ENCODE measurements at places on chromosomes 16 and 17.

DNA sequence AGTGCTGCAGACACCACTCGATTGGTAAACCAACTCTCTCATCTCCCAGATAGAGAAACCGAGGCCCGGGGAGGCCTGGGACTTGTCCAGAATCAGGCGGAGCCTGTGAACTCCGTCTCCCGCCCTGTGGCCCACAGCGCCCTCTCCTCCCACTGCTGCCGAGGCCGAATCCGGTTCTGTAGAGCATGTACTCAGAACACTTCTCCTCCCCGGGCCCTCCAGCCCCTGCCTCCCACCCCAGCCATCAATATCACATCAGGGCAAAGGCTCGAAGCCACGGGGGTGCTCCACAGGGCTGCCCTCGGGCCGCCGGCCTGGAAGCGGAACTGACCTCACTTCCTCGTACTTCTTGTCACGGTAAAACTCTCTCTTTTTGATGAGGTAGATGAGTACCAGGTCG lies 13.0 kb downstream of the EMC6 start:
- DNase-seq: no peak

DNA sequence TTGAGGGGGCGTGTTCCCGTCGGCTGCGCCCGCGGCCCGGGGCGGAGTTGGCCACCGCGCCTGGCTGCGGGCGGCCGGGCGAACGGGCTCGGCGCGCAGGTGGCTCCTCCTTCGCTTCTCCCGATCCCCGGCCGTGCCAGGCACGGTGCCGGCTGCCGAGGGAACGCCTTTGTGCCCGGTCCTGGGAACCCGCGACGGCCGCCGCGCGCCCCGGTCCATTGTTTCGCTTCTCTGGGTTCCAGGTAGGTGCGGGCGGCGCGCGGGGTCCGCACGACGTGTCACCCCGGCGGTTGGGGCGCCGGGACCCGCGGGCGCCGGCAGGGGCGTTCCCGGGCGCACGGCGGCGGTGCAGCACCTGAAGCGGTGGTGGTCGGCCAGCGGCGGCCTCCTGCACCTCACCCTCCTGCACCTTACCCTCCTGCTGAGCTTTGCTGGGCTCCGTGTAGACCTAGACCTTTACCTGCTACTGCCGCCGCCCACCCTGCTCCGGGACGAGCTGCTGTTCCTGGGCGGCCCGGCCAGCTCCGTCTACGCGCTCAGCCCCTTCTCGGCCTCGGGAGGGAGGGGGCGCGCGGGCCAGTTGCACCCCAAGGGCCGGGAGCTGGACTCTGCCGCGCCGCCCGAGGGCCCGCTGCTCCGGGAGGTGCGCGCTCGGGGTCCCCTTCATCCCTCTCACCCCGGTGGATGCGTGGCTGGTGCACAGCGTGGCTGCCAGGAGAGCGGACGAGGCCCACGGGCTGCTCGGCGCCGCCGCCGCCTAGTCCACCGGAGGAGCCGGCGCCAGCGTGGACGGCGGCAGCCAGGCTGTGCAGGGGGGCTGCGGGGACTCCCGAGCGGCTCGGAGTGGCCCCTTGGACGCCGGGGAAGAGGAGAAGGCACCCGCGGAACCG lies 99.9 kb downstream of the EFCAB13 start:
- no peak for DNase-seq

DNA sequence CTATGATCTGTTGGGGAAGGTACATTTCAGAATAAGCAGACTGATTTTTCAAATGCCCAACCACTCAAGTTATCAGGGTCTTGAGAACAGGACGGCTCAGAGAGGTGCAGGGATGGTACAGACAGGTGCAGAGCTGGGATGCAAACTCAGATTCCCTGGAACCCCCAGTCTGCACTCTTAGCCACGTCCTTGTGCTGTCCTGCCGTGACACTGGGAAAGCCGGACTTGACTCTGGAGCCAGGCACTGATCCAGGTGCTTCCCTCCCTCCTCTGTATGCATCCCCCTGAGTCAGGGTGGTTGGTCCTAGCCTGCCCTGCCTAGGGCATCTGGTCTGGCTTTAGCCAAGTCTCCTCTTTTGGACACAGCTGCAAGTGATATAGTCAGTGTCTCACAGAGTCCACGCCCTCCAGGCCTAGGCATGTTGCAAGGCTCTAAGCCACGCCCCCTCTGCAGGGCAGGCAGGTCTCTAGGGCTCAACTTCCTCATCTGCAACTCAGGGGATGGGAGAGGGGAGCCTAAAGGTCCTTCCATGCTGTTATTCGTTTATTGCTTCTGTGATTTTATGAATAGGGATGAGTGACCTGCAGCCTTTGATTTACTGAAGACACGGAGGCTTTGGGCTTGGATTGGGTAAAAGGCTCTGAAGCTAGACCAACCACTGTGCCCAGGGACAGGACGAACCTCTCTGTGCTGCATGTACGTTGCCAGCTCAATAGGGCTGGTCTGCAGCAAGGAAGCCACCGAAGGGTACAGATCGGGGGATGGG lies 97.3 kb downstream of the SDK2 start:
- no peak for DNase-seq

DNA sequence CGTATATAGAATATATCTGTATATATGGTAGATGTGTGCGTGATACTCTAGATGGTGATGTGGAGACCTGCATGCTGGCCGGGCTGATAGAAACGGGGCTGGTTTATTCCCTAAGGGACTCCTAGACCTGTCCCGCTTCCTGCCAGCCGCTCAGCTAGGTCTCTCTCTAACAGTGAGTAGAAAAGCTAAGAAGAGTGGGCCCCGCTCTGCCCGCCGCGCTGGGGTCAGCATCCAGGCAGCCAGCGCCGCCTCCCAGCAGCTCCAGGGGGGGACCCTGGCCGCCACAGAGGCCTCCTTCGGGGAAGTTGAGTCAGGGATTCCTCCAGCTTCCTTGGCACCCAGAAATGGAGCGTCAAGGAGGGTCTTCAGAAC lies 9.4 kb downstream of the CYGB start:
- DNase-seq: no peak

- no peak for DNase-seq
Measured at GRCh38 chr16:90018297-90018651, 982 bp downstream of the DBNDD1 start.

GRCh38 chr16:13113741-13114140 lies 212.3 kb downstream of the SHISA9 start:
- no peak for DNase-seq

DNA sequence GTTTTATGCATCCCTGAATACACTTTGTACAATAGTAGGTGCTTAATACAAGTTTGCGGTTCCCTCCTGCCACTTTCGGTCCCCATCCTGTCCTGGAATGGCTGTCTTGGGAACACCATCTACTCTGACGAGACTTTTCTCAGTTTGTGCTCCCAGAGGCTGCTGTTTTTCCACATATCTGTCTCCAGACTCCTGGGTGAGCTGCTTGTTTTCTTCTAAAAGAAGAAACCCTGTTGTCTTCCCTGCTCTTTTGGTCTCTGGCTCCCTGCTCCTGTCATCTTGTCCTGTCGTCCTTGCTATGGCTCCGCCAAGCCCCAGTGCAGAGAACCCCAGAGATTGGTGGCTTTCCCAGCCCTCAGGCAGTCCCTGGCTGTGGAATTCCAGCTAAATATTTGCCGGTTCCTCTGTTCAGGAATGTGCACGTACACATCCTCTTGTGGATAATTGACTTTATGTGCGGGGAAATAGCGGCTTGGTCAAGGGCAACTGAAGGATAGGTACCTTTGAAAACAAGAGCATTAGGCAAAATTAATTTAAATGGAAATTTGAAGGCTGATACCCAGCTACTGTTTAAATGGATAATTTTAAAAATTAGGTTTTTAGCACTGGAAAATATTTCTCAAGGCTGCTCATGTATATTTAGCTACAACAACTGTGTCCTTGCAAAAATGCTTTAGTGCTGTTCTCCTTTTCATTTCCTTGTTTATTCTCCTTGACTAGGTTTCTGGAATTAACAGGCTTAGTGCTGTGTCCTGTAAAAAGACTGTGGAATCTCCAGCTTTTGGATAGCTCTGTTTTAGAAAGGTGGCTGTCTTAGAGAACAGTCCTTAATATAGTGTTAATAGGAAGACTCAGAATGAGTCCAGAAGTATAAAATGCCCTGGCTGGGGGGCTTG lies 50.2 kb upstream of the SLC12A3 start:
- no peak for DNase-seq

DNA sequence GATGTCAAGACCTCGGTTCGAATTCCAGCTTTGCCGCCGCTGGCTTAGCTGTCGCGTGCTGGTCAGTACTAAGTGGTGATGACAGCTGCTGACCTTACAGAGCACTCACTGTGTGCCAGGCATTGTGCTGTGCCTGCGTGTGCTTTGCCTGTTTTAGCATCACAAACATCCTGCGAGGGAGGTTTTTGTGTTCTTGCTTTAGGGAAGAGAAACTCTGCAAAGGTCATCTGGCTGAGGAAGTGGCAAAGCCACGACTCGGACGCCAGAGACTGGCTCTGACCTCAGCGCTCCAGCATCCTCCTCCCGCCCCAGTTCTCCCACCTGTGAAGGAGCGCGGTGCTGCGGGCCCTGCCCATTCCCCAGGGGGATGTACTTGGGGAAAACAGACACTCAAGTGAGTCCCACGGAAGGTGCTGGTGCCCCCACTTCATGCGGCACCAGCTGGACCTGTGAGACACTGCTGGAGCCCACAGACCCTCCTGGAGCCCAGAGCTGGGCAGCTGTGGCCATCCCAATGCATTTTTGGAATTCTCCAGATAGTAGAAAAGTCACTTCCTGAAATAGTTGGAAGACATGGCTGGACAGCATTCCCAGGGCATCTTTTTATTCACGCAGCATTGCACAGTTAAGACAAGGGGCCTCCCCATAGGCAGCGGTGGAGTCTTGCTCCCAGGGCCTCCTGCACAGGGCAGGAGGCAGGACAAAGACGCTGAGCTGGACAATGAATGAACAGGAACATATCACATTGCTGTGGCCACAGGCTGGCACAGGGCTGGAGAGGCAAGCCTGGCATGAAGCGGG lies 20.0 kb upstream of the HERPUD1 start:
- no peak for DNase-seq

DNA sequence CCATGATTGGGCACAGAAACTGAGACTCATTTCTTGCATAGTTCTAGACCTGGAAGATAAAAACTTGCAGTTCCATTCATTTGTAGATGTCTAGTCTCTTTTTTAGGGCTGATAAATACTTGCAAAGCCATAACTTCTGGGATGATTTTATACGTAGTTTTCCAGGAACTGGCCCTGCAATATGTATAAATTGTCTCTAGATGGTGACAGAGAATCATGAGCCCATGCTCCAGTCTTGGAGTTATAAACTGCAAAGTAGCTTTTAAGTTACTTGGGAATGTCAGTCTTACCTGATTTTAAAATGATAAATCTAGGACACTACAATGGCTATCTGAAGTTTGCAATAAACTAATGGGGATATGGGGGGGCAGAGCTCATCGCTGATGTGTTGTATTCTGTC lies 3.0 kb upstream of the ADAMTS18 start:
- no peak for DNase-seq

GRCh38 chr16:13919330-13919682 lies 648 bp upstream of the ERCC4 start:
- peak; percentile 23 for DNase-seq

- no peak for DNase-seq
Measured at GRCh38 chr17:4719684-4720221, 9.3 kb downstream of the ARRB2 start.

DNA sequence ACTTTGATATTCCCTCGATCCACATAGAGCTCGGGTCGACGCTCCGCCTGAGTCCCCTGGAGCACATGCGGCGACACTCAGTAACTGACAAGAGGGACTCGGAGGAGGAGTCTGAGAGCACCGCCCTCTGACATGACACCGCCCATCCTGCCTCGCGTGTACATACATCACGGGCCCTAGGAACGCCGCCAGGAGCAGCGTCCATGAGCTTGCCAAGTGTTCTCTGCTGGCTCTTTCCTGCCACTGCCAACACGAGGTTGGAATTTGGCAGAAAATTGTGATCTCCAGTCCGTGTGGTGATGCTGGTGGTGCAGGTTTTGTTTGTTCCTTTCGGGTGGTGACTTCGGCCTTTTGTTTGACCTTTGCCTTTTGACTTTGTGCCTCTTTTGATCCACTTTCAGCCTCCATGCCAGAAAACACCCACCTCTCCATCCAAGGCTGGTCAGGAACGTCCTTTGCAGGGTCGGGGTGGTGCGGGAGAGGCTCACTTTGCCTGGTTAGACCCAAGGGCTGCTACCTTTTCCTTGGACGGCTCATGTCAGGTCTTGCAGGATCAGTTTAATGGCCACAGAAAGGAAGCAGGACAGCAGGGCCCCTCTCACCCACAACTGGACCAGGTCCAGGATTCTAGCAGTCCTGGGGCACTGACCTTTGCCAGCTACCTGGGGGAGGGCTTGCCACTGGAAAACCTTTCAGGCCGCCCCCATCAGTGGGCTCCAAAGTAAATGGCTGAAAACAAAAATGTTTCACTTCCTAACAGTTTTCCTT lies 27.6 kb downstream of the ELAC2 start:
- DNase-seq: no peak

DNA sequence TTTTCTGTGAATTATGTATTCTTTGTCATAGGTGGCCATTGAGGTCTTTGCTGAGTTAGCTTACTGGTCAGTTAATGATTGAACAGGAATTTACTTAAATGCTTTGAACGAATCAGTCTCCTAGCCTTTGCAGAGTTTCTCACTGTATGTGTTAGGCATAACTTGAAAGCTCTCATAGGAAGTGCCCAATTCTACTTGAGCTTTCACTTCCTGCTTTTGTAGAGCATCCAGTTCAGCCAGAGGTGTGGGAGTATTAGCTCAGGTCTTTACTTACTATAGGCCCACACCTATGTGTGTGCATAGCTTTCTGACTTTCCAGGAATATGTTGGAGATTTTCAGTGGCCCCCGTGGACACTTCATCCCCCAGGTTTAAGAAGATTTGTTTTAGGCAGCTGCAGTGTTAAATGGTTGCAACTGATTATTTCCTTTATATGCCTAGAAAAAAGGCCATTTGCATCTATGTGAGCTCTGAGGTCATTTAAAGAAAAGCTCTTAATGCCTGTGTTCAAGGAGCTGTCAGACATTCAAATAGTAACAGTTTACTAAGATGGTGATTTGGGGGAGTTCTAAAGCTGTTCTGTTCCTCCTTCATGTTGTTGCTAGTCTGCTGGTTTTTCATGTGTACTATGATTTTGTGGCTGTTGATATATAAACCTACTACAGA lies 62.3 kb downstream of the PHKB start:
- DNase-seq: no peak

DNA sequence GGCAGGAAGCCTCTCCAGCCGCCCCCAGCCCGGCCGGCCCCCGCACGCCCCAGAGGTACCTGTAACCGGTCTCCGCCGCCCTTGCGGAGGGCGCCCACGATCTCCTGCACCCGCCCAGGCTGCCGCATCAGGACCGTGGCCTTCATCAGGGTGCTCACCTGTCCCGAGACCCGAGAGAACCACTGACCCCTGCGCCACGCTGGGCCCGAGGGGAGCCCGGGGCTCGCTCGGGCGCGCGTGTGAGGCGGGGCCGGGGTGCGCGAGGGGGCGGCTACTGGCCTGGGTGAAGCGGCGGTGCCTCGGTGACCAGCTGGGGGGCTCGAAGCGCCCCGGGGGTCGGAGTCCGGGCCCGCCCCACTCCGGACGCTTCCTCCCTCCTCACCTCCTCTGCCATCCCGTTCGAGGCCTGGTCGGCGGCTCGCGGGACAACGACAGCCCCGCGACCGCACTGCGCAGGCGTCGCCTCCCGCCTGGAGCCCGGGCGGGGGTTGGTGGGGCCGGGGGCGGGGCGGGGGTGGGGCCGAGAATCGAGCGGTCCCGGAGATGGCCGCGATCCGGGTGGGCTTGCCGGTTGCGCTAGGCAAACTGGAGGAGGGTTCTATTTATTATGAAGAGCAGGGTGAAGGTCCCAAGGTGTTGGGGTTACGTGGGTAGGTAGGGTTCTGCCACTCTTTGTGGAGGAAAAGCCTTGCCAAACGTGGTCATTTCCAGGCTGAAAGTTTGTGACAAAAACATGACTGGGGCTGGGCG lies at the start of gene NT5C3B:
NT5C3B (minus strand) TSS at position 433 of the 750 bp plus-strand sequence; CDS start at position 394, 39 bp downstream.
- no peak for DNase-seq

- no peak for DNase-seq
Measured at GRCh38 chr17:6069539-6070429, at the start of gene WSCD1. Gene WSCD1, plus strand, starts transcription at chr17:6070379. Its CDS starts 10,280 bp downstream, at chr17:6080659.

GRCh38 chr16:35561346-35561745 lies 2101.9 kb downstream of the TP53TG3F start:
- DNase-seq: no peak

Measured in fibroblast of the conjunctiva (primary cell).